ENCODE measurements at places on chromosomes 2 and 18. TPM values are rescaled to one million over a fixed set of nuclear protein-coding genes. Genes with fewer than 3 reads are reported as not detected.

- peak; percentile 48 for DNase-seq
Measured at GRCh38 chr18:23689616-23690504, 607 bp downstream of the LAMA3 start.

GRCh38 chr2:192480984-192481383 is 286.3 kb upstream of the TMEFF2 start:
- no peak for DNase-seq

GRCh38 chr2:240169486-240170353 is 29.3 kb upstream of the OTOS start:
- DNase-seq = no peak

DNA sequence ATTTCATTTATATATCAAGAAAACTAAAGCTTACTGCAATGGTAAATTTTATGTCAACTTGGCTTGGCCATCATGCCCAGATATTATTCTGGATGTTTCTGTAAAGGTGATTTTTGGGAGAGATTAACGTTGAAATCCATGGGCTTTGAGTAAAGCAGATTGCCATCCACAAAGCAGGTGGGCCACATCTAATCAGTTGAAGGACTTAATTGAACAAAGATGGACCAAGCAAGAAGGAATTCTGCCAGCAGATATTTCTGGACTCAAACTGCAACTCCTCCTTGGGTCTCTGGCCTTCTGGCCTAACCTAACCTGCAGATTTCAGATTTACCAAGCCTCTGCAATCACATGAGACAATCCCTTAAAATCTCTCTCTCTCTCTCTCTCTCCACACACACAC is 77.8 kb downstream of the GYPC start:
- DNase-seq = no peak

DNA sequence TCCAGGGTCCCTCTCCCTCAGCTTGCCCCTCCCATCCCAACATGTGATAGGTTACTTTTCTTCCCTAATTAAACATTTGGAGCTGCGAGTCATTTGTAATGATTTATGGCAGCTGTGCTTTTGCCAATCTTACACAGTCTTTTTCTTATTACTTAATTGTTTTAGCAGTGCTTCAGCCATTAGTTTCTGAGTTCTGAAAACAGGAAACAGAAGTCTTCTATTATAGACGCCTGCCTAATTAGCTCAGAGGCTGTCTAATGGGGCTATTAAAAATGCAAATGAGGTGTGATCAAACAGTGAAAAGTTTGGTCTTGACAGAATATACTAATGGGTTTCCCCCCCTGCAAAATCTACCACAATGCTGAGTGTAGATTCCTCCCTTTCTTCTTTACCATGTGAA is 388.3 kb upstream of the CELF4 start:
- no peak for DNase-seq

DNA sequence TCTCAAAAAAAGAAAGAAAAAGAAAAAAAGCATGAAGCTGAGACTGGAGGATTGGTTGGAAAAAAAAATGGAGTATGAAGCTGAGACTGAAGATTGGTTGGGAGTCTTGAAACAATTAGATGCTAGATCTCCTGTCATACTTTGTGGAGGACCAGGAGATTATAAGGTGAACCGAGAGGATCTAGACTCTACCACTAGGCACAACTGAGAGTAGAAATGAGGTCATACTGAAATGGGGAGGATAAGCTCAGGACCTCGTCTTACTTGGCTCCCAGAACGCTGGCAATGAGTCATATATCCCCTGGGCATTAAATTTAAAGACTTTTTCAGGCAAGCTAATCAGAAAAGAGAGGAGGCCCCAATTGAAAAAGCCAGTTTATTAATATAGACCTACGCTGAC is 3.3 kb upstream of the ORC2 start:
- no peak for DNase-seq

DNA sequence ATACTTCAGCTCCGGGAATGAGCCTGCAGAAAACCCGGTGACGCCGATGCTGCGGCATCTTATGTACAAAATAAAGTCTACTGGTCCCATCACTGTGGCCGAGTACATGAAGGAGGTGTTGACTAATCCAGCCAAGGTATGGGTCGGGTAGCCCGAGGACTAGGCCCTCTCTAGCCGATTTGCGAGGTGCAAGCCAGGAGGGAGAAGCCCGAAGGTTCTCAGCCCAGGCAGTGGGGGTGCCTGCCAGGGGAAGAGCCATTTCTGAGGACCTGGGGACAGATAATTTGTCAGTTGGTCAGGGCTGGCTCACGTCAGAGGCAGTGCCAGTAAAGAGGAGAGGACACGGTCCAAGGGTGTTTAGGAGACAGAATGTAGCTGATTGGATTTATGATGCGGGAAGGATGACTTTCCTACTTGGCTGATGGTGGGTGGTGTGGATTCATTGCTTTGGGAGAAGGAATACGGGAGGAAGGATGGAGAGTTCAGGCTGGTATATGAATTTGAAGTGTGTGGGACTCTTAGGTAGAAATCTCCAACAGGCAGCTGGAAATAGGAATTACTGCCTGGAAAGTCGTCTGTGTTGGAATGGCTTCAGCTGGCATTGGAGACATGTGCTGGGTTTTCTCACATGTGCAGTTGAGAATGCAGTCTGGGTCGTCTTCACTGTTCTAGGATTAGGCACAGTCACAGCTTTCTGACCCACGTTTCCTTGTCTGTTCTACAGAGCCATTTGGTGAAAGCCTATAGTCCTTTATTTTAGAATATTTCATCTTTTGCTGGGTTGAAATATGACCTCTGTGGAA is 874 bp downstream of the NDUFAF7 start:
- DNase-seq = no peak

- DNase-seq = no peak
Measured at GRCh38 chr2:241788572-241788971, 11.9 kb downstream of the GAL3ST2 start.

DNA sequence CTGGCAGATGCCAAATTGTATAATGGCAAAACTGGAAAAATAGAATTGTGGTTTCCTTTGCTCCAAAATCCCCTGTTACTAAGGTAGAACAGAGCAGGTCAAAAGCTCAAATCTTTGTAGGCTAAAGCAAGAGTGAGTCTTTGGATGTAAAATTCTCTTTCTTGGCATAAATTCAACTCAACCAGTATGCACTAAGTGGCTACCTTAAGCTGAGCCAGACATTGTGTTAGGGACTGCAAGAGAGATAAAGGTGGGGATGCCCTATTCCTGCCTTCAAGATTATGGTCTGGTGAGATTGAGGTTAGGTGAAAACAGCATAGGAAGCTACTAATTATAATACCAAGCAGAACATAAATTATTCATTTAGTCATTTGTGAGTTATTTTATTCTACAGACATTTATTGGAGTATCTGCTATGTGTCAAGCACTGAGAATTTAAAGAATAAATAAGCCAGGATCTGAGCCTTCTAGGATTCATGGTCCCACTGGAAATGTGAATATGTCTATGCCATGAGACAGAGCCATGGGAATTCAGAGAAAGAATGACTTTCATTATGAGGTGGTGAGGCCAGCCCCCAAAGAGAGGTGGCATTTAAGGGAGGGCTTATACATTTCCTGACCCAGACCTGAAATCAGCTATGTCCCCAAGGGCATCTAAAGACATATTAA is 198.0 kb upstream of the NCKAP5 start:
- DNase-seq = no peak

The EPHA4 gene
- 1.7 TPM for total RNA-seq

The TXNDC2 gene
- total RNA-seq = not detected

The LYPD6B gene
- total RNA-seq = not detected

The VAMP5 gene
- total RNA-seq = 31.7 TPM

The ANKRD62 gene
- not detected for total RNA-seq

The SLC5A7 gene
- not detected for total RNA-seq

The SALL3 gene
- not detected for total RNA-seq

All from left lobe of liver (tissue), 2 donors.